ENCODE measurements at places on chromosomes 7 and 10. TPM values are rescaled to one million over a fixed set of nuclear protein-coding genes. Genes with fewer than 3 reads are reported as not detected.

GRCh38 chr10:1316809-1317143, 260.6 kb downstream of the WDR37 start:
- H3K27me3 ChIP-seq: peaks cover 4% of the 10 kb centered on the region
- no peak overlapping the region for H3K27ac ChIP-seq
- no peak for DNase-seq
- no peaks in the 10 kb centered on the region for H3K36me3 ChIP-seq
- no peaks in the 10 kb centered on the region for H3K4me1 ChIP-seq
- H3K4me3 ChIP-seq: no peak overlapping the region

- H3K27ac ChIP-seq: peak overlapping the region; percentile 81
- H3K4me1 ChIP-seq: peaks cover 87% of the 10 kb centered on the region
- H3K27me3 ChIP-seq: no peaks in the 10 kb centered on the region
- peak; percentile 63 for DNase-seq
- H3K4me3 ChIP-seq: no peak overlapping the region
Measured at GRCh38 chr7:79984210-79984609, 150.4 kb upstream of the GNAI1 start.

DNA sequence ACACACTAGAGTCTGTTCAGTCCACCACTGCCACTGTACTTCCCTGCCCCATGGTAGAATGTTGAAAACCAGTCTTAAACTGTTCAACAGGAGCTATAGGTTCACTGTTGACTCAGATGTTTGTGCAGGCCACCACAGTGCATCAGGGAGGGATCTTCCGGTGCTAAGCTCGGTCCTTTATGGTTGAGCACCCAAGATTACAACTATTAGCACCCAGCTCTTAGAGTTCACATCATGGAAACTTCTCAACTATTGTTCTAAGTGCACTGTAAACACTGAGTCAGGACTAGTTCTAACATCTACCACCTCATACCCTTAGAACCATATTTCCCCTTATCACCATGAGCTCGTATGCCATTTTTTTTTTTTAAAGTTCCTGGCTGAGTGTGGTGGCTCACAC, 97.1 kb upstream of the MXI1 start:
- H3K4me1 ChIP-seq: no peaks in the 10 kb centered on the region
- no peaks in the 10 kb centered on the region for H3K27me3 ChIP-seq
- H3K4me3 ChIP-seq: no peak overlapping the region

DNA sequence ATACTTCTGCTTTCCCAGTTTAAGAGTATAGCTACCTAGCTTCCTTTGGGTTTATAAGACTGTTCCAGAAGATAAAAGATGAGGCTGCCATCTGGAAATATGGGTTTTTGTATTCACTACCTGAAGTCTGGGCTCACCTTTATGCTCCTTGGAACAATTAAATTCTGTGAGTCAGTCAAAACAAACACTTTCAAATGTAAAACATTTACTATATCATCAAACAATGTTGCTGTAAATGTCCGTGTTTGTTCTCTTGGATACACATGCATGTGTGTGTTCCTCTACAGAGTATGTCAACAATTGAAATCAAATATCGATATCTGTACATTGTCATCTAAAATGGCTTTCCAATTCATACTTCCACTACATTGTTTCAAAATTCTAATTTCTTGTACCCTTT, 525.6 kb downstream of the MDFIC start:
- DNase-seq: no peak
- H3K27ac ChIP-seq: no peak overlapping the region
- no peak overlapping the region for H3K4me3 ChIP-seq
- H3K36me3 ChIP-seq: no peaks in the 10 kb centered on the region

GRCh38 chr7:20998309-20998708, 211.6 kb upstream of the SP8 start:
- no peak for DNase-seq
- no peaks in the 10 kb centered on the region for H3K27me3 ChIP-seq
- no peaks in the 10 kb centered on the region for H3K36me3 ChIP-seq
- no peak overlapping the region for H3K4me3 ChIP-seq

- no peaks in the 10 kb centered on the region for H3K27me3 ChIP-seq
- H3K4me1 ChIP-seq: no peaks in the 10 kb centered on the region
- DNase-seq: no peak
- H3K36me3 ChIP-seq: no peaks in the 10 kb centered on the region
- no peak overlapping the region for H3K27ac ChIP-seq
Measured at GRCh38 chr10:75825661-75826060, 394.2 kb downstream of the LRMDA start.

- H3K36me3 ChIP-seq: no peaks in the 10 kb centered on the region
- H3K27me3 ChIP-seq: no peaks in the 10 kb centered on the region
- no peaks in the 10 kb centered on the region for H3K4me1 ChIP-seq
Measured at GRCh38 chr7:18290223-18290622, 205.3 kb upstream of the HDAC9 start.

DNA sequence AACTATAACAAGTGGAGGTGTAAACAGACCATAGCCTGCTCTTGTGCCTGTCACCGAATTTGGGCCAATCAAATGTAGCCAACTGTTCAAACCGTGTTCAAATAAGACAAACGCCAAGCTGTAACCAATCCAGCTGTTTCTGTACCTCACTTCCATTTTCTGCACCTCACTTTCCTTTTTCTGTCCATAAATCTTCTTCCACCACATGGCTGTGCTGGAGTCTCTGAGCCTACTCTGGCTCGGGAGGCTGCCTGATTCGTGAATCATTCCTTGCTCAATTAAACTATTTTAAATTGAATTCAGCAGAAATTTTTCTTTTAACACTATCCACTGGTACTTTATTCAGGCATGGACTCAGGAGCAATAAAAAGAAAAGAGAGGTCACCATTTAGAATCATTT, 29.9 kb upstream of the COL1A2 start:
- H3K4me3 ChIP-seq: no peak overlapping the region
- no peak for DNase-seq
- H3K27ac ChIP-seq: no peak overlapping the region
- no peaks in the 10 kb centered on the region for H3K27me3 ChIP-seq
- no peaks in the 10 kb centered on the region for H3K36me3 ChIP-seq

- DNase-seq: no peak
- no peak overlapping the region for H3K27ac ChIP-seq
- no peak overlapping the region for H3K4me3 ChIP-seq
- peaks cover 6% of the 10 kb centered on the region for H3K27me3 ChIP-seq
- H3K4me1 ChIP-seq: no peaks in the 10 kb centered on the region
- no peaks in the 10 kb centered on the region for H3K36me3 ChIP-seq
Measured at GRCh38 chr7:120837599-120837998, 20.3 kb downstream of the TSPAN12 start.

DNA sequence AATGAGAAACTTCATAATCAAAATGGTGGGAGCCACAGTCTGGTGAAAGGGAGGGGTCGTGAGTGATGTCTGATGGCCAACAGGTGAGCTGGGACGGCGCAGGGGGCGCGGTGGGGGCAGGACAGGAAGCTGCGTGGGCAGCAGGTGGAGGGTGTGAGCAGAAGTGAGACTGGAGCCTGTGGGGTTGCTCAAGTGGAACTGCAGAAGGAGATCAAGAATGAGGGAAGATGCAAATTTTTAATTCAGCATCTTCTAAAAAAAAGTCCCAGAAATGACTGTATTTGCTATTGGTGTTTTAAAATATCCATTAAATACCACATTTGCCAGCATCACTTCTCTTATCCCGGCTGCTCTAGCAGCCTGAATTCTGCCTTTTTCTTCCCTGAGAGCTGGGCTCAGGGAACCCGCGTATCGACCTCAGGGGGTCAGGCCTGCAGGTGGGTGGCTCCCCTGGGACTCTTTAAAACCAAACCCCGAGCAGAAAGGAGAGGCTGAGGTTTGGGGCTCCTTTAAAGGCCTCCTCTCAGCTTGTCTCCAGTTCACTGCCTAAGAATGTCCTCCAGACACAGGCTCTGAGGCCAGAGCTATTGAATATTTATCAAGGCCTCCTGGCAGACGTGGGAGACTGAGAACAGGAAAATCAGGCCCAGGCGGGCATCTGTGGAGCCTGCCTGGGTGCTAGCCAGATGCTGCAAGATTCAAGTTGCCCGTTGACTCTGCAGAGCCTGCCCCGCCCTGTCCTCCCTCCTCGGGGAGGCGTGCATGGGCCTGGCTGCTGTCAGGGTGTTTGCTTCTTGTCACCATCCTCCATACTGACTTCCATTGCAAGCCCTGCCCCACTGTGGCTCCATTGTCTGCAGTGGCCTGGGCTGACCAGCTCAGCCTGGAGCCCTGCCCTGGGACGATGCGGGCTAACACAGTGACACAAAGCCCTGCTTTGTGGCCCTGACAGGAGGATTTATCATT, 53.9 kb downstream of the SYPL1 start:
- DNase-seq: no peak
- no peak overlapping the region for H3K4me3 ChIP-seq
- no peak overlapping the region for H3K27ac ChIP-seq

GRCh38 chr10:11720260-11720741, 21.9 kb upstream of the ECHDC3 start:
- no peak overlapping the region for H3K4me3 ChIP-seq
- no peak for DNase-seq
- peaks cover 5% of the 10 kb centered on the region for H3K27me3 ChIP-seq
- no peak overlapping the region for H3K27ac ChIP-seq
- H3K4me1 ChIP-seq: no peaks in the 10 kb centered on the region

- peak; percentile 64 for DNase-seq
- H3K4me3 ChIP-seq: peak within 1 kb of the TSS; percentile 95
- H3K27me3 ChIP-seq: no peaks in the 10 kb centered on the region
- H3K27ac ChIP-seq: peak within 1 kb of the TSS; percentile 88
Measured at GRCh38 chr10:115093286-115093775, at the start of gene ATRNL1. Gene ATRNL1, plus strand, starts transcription at chr10:115093365. Its CDS starts 386 bp downstream, at chr10:115093751.

DNA sequence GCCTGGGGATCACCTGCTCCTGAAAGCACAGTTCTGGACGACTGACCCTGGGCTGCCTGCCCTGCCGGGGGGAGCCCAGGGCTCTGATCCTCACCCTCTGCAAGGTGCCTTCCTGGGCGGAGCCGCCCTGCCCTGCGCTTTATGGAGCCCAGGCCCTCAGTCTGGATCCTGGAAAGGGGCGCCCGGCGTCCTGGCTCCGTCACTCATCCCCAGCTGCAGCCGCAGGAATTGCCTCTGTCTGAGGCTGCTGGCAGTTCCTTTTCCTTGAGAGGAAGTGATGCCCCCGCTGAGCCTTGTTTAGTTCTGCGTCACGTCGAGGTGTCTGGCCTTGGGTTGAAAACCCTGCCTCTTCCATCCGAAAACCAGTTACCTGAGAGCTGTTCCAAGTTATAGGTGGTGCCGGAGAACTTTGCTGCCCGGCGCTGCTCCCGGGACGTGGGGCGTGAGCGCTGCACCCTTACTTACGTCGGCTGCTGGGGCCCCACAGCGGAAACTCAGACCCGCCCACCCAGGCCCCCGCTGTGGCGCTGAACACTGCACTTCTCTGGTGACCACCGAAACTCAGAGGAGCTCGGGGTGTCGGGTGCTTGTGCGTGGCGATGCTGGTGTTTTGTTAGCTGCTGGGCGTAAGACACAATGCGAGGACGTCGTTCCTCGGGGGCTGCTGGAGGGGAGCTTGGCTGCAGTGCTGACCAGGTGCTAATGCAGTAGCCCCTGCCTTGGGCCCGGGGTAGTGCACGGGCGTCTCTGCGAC, 5.4 kb downstream of the MAFK start:
- H3K36me3 ChIP-seq: peaks cover 51% of the 10 kb centered on the region
- DNase-seq: no peak
- peak overlapping the region; percentile 100 for H3K27ac ChIP-seq
- H3K4me3 ChIP-seq: no peak overlapping the region
- H3K4me1 ChIP-seq: peaks cover 75% of the 10 kb centered on the region

DNA sequence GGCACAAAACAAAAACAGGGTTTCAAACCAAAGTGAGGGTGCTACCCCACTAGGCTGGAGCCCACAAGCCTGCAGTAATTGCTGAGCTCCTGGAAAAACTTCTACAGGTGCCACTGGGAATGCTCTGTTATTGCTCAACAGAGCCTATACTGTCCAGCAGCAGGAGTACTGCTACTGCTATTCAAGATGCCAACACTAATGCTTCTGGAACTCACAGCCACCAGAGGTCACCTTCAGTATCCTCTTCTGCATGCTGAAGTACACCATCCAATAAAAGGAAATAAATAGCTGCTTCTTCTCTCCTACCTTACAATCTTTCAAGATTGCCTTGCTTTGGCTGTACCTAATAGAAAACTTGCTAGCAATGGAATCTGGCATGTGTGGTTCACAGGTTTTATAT, 222.0 kb downstream of the LRRN3 start:
- H3K27ac ChIP-seq: no peak overlapping the region
- DNase-seq: no peak
- H3K4me3 ChIP-seq: no peak overlapping the region
- no peaks in the 10 kb centered on the region for H3K36me3 ChIP-seq
- H3K4me1 ChIP-seq: no peaks in the 10 kb centered on the region

DNA sequence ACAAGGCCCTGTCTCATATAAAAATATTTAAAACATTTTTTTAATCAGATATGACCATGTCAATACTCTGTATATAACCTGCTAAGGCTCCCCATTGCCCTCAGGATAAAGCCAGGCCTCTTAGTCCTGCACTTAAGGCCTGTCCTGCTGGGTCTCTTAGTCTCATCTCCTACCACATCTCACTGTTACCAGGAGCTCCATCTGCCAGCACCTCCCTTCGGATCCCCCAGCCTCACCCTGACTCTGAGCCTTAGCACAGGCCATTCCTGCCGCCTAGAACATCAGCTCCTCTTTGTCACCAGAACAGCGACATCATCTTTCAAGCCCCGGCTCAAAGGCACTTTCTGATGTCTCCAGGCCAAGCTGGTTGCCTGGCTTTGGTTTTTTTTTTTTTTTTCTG, 25.7 kb upstream of the GTF2IRD1 start:
- no peaks in the 10 kb centered on the region for H3K27me3 ChIP-seq
- H3K27ac ChIP-seq: no peak overlapping the region
- H3K4me1 ChIP-seq: no peaks in the 10 kb centered on the region

DNA sequence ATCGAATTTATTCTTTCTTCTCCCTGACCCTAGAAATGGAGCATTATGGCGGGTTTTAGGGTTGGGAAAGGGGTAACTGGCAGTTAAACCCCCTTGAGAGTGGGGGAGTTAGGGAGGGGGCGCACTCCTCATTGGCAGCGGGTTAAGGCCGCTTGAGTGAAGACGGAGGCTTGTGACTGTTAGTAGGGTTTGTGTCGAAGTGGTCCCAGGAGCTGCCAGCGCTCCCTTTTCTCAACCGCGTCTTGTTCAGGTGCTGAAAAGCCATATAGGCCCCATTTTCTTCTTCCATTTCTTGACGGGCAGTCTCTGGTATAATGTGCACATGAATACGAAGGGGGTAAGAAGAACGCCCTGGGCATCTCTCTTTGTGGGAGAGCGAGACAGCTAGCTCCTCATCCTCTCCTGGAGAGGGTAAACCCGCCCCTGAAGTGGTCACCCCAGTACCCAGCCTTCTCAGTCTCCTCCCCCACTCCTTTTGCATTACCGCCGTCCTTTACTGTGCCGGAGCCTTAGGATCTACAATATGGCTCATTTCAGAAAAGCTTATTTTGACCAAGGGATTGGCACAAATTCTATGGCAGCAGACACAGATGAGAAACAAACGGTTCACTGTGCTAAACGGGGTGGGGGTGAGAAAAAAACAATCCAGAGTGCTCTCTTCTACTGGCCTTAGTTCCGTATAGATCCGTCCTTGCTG, 836 bp downstream of the KMT2E start:
- peaks cover 28% of the 10 kb centered on the region for H3K36me3 ChIP-seq
- DNase-seq: peak; percentile 43
- peak overlapping the region; percentile 71 for H3K4me3 ChIP-seq
- H3K27me3 ChIP-seq: no peaks in the 10 kb centered on the region
- peaks cover 29% of the 10 kb centered on the region for H3K4me1 ChIP-seq
- peak overlapping the region; percentile 100 for H3K27ac ChIP-seq

OR2A1 gene
- total RNA-seq: not detected

JAZF1 gene
- 36.6 TPM for total RNA-seq

YWHAG gene
- total RNA-seq: 67.0 TPM

LIPF gene
- not detected for total RNA-seq

CPN1 gene
- total RNA-seq: not detected

NKX1-2 gene
- not detected for total RNA-seq

All from SJSA1 (cell line).